ENCODE measurements at places on chromosomes 6 and 20.

- peak; percentile 47 for DNase-seq
Observed at GRCh38 chr6:82371799-82372546, 8.4 kb downstream of the TPBG start.

DNA sequence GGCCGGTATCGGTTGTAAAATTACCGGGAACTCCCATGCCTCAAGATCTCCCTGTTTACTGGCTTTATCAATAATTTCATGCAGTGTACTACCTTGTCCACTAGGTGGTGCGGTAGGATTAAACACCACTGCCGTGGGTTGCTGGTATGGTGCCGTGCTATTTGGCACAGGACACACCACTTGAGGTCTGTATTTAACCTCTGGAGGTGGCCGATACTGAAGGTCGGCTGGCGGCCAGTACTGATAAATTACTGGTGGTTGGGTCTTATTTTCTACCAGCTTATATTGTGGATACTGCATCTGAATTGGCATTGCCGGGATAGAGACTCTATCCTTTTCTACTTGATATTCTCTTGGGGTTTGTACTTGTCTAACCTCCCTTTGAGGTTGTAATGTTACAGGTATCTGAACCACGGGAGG, 14.3 kb upstream of the PTCRA start:
- DNase-seq, result peak; percentile 83

DNA sequence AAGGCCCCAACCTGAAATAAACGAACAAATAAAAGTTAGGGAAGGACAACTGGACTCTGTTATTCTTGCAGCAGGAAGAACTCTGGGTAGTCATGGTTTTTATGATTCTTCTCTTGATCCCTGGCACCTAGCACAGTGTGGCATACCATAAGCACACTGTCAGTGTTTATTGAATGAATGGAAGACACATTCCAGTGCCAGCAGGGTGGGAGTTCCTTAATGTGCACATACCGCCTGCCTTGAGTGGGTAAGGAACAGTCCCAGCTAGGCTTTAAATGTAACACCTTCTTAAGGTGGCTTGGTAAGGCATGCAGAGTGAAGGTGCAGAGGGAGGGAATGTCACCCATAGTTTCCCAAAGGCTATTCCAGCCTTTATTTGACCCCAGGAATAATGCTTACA, 162.9 kb upstream of the CEP162 start:
- DNase-seq, result peak; percentile 6

DNA sequence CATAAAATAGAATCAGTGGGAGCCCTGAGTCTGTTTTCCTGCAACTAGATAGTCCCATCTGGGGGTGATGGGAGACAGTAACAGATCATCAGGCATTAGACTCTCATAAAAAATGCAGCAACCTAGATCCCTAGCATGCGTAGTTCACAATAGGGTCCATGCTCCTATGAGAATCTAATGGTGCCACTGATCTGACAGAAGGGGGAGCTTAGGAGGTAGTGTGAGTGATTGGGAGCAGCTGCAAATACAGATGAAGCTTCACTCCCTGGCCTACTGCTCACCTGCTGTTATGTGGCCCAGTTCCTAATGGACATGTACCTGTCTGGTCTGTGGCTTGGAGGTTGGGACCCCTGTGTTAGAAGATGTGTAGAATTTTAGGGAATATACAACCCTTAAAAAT, 904.5 kb upstream of the EPHA7 start:
- no peak for DNase-seq

DNA sequence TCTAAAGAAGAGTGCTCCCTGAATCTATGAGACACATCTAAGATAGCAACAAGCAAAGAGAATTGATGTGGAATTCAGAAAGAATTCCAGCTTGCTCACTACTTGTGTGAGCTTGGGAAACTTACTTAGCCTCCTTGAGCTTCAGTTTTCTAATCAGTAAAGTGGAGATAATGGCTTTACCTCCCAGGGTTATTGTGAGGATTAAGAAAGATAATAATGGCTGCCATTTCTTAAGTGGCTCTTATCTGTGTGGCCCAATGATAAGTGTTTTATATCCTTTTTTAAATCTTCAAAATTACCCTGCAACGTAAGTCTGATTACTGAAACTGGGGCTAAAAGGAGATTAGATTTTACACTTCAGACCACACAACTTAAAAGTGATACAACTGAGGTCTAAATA, 418.5 kb downstream of the LMBRD1 start:
- no peak for DNase-seq

DNA sequence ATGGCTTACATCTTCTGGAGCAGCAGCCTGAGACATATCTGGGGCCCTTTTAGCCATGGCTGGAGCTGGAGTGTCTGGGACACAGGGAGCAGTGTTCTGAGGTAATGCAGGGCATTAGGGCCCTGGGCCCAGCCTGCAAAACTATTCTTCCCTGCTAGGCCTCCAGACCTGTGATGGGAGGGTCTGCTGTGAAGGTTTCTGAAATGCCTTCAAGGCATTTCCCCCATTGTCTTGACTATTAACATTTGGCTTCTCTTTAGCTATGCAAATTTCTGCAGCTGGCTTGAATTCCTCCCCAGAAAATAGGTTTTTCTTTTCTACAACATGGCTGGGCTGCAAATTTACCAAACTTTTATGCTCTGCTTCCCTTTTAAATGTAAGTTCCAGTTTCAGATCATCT, 61.5 kb downstream of the EDN1 start:
- DNase-seq, result no peak

DNA sequence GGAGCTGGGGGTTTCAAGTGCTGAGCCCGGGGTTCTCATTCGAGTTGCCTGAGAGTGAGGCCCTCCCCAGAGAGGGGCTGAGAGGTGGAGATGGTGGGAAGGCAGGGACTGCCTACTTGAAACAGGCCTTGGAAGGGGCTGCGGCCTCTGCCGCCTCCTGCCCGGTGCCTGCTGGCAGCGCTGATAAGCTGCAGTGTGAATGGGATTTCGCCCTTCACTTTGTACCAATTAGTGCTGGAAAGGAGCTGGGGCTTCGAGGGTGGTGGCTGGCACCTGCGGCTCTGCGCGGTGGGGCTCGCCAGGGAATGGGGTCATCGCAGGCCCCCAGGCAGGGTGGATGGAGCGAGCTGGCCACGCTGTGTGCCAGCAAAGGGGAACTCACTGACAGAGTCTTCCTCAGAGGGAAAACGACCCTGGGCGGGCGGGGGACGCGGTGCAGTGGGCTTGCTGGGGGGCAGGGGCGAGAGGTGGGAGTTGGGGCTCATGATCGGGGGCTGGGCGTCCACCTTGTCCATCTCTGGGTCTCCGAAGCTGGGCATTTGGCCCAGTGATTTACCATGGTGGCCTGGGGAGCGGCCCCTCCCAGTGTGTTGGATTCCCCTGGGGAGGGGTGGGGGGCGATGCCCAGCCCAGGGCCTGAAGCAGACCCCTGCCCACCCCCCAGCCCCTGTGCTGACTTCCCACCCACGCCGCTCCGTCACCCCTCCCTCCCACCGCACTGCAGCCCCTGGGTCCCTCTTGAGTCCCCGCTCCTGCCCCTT, 22.9 kb downstream of the COL20A1 start:
- no peak for DNase-seq

DNA sequence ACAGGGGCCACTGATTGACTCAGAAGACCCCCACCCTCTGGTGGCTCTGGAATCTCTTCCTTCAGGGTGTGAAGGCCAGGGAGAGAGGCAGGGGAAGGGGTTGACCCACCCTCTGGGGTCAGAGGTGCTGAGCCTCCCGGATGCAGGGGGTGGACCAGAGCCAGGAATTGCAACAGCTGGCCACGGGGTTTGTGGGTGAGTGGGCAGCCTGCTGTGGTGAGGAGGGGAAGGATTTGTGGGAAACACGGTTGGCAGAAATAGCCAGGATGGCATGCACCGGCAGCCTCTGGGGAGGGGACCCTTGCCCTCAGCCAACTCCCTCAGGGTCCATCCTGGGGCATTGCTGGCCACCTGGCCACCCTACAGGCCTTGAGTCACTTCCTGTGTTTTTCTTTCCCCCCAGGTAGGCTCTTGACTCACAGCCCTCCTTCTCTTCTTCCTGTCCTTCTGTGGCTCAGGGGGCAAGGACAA, 92.8 kb downstream of the MRPL14 start:
- no peak for DNase-seq

GRCh38 chr6:45743028-45743615, 272.5 kb downstream of the CLIC5 start:
- no peak for DNase-seq

DNA sequence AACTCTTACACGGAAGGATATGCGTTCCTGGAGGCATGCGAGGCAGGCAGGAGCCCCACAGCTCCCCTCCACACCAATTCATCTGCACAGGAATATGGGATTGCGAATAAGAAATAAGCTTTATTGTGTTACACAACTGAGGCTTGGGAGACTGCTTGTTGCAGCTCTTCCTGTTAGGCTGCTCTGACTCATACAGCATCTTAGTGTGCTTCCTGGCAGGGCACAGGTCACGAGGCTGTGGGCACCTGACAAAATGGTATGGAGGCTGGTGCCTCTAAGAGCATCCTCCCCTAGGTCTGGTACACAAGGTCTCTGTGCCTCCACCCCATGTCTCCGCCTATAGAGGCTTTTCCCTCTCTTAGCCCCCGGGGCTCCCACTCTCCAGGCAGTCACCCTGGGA, 6.8 kb downstream of the SLC22A3 start:
- DNase-seq, result peak; percentile 19

GRCh38 chr20:3663858-3664257, 659 bp upstream of the GFRA4 start:
- no peak for DNase-seq

DNA sequence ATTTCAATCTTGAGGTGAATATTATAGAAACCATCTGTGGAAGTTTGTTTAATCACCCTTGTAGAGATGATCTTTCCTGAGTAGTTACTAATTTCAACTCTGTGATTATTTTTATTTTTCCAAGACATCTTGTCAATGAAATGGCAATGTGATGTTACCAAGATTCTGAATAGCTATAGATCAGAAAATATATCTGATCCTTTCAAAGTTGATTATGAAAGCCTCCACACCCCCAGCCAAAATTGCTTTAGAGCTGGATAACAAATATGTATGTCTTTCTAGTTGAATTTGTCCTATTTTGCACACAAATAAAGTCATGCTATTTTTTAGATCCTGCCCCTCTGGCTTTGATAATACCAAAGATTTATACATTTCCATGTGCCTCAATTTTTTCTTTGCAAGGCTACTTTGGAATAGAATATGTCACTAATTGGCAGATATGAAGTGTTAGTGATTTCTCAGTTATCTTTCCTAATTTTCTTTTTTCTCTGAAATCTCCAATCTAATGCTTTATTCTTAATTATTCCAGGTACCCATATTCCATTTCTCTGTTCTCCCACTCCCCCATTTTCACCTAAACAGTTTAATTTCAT, 5.0 kb downstream of the SIM1 start:
- DNase-seq, result no peak

DNA sequence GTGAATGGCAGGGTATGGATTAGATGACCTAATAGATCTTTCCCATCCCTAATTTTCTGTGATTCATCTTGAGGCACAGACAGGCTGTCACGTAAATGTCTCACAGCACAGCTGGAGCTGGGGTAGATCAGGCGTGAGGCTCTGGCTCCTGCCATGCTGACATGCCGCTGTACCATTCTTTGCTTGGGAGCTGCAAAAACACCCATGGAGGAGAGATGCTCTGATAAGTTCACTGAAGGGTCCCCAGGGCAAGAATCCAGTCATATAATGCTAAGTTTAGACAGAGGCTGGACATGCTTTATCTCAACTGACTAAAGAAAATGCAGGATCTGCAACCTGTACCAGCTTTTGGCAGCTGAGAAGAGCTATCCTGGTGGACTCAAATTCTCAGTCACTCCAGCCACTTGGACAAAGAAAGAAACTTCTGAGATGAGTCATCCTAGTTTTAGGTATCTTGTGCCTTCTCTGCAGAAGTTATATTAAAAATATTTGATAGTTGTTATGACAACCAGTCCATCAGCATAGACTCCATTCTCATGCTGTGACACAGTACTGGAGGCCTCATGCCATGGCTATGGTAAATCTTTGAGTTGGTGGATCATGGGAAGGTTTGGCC, 185.1 kb upstream of the RAB32 start:
- DNase-seq, result peak; percentile 67

DNA sequence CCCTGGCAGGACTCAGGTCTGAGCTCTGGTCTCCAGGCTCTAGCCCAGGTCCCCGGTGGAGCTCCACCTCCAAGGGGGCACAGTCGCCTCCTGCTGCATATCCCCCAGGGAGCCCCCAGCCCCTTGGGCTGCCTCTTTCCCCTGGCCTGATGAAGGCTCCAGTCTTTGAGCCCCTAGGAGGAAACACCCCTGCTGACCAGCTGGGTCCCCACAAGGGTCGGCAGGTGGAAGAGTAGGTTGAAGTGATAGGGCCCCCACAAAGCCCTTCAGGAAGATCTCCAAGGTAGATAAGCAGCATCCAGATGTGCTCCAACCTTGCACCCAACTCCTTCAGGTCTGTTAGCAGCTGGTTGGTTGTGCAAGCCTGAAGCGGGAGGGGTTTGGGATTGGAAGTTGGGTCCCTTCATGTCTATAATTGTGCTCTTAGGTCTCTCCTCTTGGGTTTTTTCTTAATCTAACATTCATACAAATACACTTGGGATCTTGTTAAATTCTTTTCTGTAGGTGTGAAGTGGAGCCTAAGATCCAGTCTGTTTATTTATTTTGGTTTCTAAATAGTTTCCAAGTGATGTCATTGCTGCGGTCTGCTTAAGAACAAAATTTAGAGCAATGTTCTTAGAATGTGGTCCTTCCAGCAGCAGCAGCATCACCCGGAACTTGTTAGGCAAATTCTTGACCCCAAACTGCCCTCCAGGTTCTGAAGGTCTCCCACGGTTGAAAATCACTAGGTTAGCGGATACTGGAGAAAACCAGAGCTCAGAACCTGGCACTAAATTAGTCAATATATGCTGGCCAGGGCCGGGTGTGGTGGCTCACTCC, 5.1 kb downstream of the UBE2C start:
- peak; percentile 82 for DNase-seq

DNA sequence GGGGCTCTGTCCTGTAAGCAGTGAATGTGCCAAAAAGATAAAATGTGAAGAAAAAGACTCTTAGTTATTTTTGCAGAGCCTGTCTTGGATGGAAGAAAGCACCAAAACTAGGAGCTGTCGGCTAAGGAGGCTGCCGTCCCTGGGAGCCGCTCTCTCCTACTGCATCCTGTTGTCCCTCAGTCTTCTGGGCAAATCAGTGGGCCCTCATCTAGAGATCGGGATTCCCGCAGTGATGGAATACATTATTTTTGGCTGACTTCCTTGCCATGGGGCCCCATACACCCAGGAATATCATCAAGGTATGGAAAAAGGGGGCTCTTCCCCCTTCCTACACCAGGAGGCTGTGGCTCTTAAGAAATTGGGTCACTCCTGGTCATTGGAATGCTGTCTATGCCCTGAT, 3.2 kb downstream of the TTLL2 start:
- DNase-seq, result no peak

DNA sequence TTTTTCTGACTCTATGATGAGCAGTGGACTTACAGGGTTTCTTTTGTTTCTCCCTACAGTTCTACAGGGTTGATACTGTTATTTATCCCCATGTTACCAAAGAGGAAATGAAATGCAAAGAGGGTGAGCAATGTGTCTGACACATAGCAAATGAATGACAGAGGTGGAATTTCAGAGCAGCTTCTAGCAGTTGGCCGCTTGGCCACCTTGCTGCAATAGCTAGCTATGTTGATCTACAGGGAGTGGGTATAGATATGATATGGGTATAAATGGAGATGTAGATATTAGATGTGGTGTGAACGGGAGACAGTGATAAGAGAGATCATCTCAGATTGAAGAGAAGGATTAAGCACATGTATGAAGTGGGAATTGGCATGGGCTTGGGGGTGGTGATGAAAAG, 10.9 kb upstream of the SLC22A3 start:
- DNase-seq, result peak; percentile 29

GRCh38 chr20:21026951-21027350, 79.2 kb downstream of the LINC00237 start:
- DNase-seq, result no peak

GRCh38 chr6:39054577-39055142, 6.1 kb downstream of the GLP1R start:
- DNase-seq, result no peak

Data from astrocyte of the spinal cord (primary cell).